ENCODE measurements at places on chromosomes 6 and 20.

DNA sequence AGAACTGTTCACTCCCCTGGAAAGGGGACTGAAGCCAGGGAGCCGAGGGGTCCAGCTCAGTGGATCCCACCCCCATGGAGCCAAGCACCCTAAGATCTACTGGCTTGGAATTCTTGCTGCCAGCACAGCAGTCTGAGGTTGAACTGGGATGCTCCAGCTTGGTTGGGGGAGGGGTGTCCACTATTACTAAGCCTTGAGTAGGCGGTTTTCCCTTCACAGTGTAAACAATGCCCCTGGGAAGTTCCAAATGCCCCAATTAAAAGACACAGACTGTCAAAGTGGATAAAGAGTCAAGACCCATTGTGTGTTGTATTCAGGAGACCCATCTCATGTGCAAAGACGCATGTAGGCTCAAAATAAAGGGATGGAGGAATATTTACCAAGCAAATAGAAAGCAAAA, 150.2 kb downstream of the LPA start:
- no peak for DNase-seq

DNA sequence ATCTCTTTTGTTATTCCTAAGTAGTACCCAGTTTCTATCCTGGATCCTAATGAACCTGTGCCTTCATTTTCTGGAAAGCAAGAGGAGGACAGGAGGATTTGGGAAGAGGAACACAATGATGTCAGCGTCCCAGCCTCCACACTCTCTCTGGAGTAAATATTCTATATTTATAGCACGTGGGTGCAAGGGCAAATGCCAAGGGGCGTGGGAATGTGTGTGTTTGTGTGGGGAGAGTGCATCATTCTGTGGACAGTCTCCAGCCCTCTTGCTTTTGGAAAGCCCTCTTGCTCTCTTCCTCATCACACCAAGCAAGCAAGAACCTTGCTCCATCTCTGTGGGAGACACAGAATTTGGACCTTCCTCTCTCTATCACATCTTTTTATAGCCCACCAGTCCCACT, 103.2 kb upstream of the EMILIN3 start:
- DNase-seq: no peak

DNA sequence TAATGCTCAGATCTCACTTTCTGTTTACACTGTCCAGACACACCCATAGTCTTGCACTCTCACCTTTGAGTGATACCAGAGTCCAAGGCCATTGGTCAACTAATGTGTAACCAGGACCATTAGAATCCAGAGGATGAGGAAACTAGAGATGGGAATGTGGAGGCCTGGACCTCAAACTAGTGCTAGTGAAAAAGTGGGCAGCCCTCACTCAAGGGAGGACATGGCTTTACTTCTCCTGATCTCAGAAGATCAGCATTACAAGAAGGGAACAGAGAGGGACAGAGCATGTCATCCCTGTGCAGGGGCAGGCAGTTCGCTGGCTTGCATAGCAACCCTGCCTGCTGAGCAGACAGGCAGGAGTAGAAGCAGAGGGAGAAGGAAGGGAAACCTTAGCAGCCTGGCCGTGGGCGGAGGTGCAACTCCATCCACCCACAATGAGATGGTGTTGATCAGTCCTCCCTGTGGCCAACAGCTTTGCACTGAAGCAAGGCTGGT, 22.6 kb upstream of the XRN2 start:
- DNase-seq: no peak

DNA sequence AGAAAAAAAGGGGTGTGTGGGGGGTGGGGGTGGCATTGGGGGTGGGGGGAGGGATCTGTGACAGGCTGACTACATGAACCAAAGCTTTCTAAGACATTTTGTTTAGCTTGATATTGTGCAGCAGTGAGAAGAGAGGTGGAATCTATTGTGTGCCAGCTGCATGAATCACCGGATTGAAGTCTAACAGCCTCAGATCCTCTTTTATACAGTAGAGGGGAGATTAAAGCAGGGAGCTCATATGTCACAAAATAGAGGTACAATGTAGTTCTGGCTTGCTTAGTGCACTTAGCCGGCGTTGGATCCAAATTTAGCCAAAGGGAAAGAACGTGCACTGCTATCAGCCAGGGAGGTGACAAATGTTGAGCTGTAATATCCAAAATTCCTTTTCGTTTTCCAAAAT, 404.2 kb upstream of the CITED2 start:
- DNase-seq: no peak

DNA sequence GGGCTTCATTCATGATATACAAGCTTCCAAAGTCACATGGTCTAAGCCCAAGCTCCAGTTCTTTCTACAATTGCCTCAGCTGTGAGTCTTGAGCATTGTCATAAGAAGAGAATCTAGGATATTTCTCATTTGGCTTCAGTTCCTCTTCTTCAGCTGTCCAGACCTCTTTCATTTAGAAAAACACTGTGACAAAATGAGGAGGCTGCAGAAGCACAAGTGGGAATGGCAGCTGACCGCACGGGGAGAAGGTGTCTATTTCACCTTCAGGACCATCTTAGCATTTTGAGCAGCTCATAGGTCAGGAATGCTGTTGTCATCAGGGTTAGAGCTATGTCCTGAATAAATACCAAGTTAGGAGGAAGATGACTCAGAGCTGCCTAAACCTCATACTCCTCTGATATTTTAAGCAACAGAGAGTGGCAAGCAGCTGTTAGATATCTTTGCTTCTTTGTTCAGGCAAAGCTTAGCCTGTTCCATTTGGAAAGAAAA, 390.1 kb upstream of the CITED2 start:
- no peak for DNase-seq

DNA sequence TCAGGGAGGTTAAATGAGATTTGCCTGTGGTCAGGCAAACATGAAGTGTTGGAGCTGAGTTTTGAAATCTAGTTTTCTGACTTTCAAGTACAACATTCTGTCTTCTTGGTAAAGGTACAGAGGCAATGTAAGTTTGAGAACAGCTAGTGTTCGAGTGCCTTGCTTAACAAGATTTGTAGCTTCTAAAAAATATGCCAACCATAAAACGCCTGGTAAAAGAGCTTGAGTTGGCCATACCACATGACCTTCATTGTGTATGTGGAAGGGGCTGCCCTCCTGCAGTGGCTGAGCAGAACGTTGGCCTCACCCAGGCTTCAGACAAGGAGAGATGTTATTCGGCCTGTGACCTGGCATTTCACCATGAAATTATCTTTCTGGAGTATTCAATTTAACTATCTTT, 86.5 kb downstream of the MAP7 start:
- DNase-seq: no peak

DNA sequence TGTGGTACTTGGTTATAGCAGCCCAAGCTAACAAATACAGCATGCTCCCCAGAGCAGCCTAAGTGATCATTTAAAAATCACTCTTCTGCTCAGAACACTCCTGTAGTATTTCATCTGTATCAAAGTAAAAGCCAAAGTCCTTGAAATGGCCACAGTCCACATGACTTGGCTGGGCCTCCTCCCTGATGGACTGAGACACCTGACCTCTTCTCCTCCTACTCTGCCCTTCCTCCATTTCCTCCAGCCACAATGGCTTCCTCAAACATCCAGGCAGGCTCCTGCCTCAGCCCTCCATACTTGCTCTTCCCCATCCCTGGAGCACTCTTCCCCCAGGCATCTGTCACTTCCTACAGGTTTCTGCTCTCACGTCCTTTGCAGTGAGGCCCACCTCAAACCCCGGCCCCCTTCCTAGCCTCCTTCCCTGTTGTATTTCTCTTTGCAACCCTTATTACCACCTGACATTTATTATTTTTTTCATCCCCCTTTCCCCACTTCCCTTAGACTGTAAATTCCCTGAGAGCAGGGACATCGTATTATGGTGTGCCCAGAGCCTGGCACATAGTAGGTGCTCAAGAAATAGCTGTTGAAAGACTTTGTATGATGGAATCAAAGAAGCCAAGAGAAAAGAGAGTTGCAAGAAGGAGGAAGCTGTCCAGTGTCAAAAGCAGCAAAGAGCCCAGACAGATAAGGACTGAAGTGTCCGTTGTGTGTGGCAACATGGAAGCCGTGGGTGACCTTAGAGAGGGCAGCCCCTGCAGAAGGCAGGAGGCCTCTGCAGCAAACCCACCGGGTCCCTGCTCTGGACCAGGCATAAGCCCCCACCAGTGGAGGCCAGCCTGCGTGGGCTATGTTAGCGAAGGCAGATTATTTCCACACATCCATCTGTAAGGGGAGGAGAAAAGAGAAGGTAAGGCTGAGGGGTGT, 87.5 kb downstream of the TRERF1 start:
- no peak for DNase-seq

DNA sequence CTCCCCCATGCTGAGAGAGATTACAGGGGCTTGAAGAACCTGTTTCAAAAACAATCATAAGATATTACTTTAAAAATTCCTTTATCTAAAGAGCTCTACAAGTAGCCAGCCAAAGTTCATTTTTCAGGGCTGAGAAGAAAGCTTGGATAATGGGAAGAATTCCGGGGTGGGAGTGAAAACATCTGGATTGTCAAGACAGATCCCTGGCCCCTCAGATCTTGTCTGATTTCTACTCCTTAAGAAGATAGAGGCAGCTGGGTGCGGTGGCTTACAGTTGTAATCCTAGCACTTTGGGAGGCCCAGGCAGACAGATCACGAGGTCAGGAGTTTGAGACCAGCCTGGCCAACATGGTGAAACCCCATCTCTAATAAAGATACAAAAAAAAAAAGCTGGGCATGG, 24.8 kb downstream of the TRMT6 start:
- DNase-seq: no peak

GRCh38 chr20:19749618-19750071, 8.4 kb upstream of the RIN2 start:
- DNase-seq: no peak

GRCh38 chr20:15818651-15819071, 754.6 kb downstream of the KIF16B start:
- no peak for DNase-seq

DNA sequence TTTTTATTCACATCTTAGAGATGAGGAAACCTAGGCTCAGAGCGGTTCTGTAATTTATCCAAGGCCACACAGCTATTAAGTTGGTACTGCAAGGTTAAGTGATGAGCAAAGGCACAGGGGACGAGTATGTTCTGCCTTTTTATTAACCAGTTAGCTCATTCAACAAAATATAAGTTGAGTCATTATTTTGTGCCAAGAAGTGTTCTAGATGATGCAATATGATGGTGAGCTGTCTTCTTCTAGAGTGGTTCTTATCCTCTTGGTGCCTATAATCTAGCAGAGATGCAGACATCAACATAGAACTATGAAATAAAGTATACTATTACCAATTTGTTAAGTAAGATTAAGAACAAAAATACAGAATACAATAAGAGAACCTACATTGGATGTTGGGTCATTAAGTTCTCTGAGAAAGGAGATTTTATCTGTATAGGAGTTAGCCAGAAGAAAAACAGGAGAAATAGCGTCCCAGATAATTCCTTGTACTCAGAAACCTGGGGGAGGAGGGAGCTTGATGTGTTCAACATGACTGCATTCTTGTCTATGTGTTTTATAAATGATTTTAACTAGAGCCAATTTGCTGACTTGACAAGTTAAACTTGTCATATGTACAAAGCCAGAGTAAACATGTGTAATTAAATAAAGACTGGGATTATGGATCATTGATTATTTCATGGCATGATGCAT, 122.3 kb downstream of the TBXT start:
- no peak for DNase-seq

GRCh38 chr20:14712302-14712739, 374.9 kb upstream of the FLRT3 start:
- DNase-seq: no peak

GRCh38 chr6:39090036-39090435, 24.9 kb downstream of the SAYSD1 start:
- DNase-seq: no peak

DNA sequence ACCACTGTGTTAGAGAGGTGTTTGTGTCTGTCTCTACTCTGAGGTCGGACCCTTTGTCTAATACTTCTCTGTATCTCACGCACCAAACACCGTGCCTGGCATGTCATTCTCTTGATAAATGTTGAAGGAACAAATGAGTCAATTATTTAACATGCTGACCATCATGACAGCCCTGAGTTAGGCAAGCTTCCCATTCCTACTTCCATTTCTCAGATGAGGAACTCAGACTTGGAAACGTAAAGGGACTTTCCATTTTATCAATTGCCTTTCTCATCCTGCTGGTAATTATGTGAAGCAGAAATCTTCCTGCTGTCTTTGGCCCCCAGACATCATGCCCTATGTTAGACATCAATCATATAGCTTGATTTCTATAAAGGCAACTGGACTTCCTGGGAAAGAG, 227.0 kb upstream of the ECI2 start:
- no peak for DNase-seq

- no peak for DNase-seq
These were observed 108.1 kb downstream of the ERMARD start for GRCh38 chr6:169859401-169859977.

- no peak for DNase-seq
These were observed 6.8 kb upstream of the BTN1A1 start for GRCh38 chr6:26493258-26493657.

DNA sequence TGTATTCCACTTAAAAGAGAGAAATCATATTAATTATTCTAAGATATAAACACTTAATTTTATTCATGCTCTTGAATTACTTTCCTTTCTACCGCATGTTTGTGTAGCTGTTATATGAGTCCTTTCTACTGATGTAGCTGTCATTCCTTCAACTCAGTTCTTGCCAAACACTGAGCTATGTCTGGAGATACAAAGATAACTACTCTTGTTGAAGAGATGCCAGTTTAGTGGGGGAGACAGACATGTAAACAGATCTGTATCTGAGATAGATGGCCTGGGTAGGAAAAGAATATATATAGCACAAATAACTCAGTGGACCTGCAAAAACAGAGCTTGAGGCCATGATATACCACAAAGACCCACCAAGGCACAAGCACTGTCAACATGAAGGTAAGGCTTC, 157.3 kb downstream of the BTBD9 start:
- no peak for DNase-seq

- no peak for DNase-seq
These were observed 147.9 kb upstream of the PDE7B start for GRCh38 chr6:135703621-135704020.

DNA sequence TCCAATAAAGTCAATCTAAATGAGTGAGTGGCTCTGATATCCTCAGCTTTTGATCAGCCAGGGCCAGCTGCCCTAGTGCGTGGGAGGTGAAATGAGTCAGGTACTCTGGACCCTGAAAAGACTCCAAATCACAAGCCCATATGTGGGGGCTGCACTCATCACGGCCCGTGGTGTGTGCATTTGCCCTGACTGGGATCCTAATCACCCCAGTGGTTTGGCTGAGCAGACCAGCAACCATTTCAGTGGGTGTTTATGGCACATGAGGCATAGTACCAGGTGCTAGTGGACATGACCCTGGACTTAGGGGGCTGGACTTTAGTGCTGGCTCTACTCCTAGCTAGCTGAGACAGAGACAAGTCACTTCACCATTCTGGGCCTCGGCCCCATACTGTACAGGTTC, 39.4 kb downstream of the SCML4 start:
- DNase-seq: no peak

- DNase-seq: no peak
These were observed 43.3 kb upstream of the EDN1 start for GRCh38 chr6:12246900-12247299.

DNA sequence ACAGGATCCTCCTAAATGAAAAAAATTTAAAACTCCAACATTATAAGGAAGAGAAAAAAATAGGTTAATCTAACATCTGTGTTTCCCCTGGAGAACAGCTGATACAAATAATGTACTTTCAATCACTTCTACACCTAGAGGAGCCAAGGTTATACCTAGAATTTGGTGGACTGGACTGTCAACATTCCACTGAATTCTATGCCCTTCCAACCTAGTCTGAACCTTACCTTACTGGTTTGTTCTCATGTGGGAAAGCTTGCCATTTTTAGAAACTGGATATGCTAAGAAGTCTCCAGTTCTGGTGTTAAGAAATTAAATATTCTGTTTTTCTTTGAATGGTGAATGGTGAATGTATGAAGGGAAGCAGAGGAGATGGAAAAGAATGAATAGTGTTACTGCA, 162.4 kb downstream of the DST start:
- DNase-seq: no peak

Data from cortex of kidney (tissue), 1 donor.